Breast epithelium (tissue), 4 donors: ENCODE measurements at places on chromosomes 1 and 21. TPM values are rescaled to one million over a fixed set of nuclear protein-coding genes. Genes with fewer than 3 reads are reported as not detected.

- no peaks in the 10 kb centered on the region for H3K27me3 ChIP-seq
- H3K27ac ChIP-seq, result no peak overlapping the region
- no peak for DNase-seq
Observed at GRCh38 chr1:151211972-151212705, 13.8 kb downstream of the PIP5K1A start.

- peak overlapping the region; percentile 8 for H3K4me3 ChIP-seq
- peaks cover 16% of the 10 kb centered on the region for H3K4me1 ChIP-seq
- no peaks in the 10 kb centered on the region for H3K36me3 ChIP-seq
- H3K27ac ChIP-seq, result peak overlapping the region; percentile 73
- no peaks in the 10 kb centered on the region for H3K27me3 ChIP-seq
Observed at GRCh38 chr1:6867729-6868659, 82.7 kb downstream of the CAMTA1 start.

DNA sequence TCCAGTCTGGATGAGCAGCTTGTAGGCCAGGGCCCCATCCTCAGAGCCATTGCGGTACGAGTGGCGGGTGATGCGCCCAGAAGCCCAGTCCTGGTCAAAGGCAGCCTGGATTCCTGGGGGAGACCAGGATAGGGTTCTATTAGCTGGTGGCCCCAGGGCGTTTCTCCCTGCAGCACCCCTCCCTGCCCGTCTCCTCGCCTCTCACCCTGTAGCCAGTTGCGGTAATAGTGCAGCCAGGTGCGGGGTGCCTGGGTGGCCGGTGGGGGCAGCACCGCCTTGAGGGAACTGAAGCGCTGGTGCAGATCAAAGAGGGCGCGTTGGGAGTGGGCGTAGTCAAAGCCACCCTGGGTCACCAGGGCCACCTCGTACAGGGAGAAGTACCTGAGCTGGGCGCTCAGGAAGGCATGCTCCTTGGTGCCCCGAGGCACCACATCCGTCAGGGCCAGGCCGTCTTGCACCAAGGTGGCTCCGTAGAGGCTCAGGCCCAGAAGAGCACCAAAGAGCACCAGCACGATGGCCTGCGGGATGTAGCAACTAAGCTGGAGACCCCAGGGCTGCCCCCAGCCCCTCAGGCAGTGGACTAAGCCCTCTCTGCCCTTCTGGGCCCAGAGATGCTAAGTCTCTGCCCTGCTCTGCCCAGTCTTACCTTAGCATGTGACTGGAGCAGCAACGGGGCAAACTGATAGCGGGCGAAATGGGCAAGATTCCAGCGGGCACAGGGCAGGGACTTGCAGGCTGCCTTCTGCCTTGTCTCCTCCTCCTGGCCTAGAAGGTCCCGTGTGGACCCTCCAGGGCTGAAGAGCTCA lies 15.7 kb downstream of the PTCH2 start:
- H3K27me3 ChIP-seq, result no peaks in the 10 kb centered on the region
- H3K27ac ChIP-seq, result peak overlapping the region; percentile 80
- H3K36me3 ChIP-seq, result no peaks in the 10 kb centered on the region
- H3K4me1 ChIP-seq, result no peaks in the 10 kb centered on the region
- H3K4me3 ChIP-seq, result no peak overlapping the region

DNA sequence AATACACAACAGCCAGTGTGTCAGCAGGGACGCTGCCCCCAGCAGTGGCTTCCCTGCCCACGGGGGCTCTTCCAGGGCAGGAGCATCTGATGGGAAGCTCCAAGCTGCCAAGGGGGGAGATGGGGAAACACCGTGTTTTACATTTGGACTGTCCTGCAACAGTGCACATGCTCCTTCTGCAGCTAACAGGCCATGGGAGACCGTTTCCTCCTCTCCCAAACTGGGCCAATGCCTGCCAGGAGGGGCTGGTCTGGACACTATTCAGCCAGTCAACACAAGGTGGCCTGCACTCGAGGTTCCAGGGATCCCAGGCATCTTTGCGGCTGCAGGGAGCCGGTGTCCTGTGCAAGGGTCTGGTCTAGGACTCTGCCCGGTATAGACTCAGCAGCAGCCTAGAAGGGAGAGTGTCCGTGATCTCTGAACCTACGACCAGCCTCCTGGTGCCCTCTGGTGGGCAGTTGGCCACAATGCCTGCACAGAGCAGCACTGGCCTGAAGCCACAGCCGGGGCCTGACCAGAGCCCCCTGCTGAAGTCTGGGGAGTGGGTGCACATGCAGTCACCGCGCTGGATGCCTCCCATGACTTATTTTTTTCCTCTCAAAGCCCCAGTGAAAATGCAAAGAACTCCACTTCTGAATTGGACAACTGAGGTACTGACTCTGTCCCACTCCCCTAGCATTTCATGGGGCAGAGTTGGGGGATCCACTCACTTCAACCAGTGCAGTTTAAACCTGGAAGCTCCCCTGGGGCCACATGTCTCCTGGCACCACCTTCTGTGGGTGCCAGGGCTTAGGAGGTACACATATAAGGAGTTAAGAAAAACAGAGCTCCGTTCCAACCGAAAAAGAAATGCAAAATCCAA lies 33.3 kb downstream of the RCC2 start:
- H3K36me3 ChIP-seq, result no peaks in the 10 kb centered on the region
- DNase-seq, result peak; percentile 78
- peaks cover 6% of the 10 kb centered on the region for H3K4me1 ChIP-seq
- no peaks in the 10 kb centered on the region for H3K27me3 ChIP-seq
- H3K27ac ChIP-seq, result no peak overlapping the region

- no peaks in the 10 kb centered on the region for H3K4me1 ChIP-seq
- no peak overlapping the region for H3K27ac ChIP-seq
- no peak for DNase-seq
- no peaks in the 10 kb centered on the region for H3K36me3 ChIP-seq
Observed at GRCh38 chr1:90711696-90712095, 5.4 kb downstream of the BARHL2 start.

DNA sequence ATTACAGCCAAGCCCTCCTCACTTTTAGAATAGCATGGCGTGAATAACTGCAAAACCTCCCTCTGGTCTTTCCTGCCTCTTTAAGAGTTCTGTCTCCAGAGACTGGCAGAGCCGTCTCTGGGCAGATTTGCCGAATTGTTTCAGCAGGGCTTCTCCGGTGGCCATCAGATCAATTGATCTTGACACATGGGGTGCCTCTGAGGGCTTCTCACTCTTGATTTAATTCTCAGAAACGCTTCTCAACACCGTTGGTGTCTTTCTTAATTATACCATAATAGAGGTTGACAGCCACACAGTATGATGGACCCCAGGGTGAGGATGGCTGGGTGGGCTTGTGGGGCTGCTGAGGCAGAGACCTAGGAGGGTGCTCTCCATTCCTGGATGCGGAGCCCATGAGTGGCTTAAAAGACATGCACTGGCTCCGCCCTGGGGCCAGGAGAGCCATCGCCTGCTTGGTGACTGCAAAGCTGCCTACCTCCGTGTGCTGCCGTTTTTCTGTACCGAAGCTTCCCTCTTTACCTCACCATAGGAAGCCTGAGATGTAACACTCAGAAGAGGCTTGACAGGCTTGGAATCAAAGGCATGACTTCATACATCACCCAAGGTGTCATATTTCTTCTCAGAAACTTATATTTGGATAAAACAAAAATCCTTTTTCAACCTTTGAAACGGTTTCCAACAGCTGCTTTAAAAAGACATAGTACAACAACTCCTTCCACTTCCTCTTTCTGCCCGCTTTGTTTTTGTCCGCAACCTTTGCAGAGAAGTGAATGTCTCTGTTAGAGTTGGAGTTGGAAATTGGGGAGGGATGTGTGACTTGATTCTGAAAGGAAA lies 82.9 kb downstream of the GALNT2 start:
- H3K4me3 ChIP-seq, result no peak overlapping the region
- no peaks in the 10 kb centered on the region for H3K36me3 ChIP-seq
- H3K27ac ChIP-seq, result no peak overlapping the region
- H3K27me3 ChIP-seq, result no peaks in the 10 kb centered on the region

DNA sequence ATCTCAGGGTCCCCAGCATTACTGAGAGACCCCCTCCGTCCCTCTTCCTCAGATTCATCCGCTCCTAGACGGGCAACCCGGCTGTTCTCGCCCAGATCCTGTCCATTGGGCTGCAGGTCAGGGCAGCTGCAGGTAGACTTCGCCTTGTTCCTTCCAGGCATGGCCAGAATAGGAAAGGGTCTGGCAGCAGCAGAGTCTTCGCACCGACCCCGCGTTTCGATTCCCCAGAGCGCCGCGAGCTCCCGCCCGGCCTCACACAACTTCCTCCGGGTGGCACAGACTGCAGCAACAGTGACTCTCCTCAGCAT lies 265 bp downstream of the NRDC start:
- H3K27me3 ChIP-seq, result no peaks in the 10 kb centered on the region
- H3K4me1 ChIP-seq, result peaks cover 11% of the 10 kb centered on the region
- H3K36me3 ChIP-seq, result no peaks in the 10 kb centered on the region
- no peak for DNase-seq
- H3K27ac ChIP-seq, result peak overlapping the region; percentile 98

DNA sequence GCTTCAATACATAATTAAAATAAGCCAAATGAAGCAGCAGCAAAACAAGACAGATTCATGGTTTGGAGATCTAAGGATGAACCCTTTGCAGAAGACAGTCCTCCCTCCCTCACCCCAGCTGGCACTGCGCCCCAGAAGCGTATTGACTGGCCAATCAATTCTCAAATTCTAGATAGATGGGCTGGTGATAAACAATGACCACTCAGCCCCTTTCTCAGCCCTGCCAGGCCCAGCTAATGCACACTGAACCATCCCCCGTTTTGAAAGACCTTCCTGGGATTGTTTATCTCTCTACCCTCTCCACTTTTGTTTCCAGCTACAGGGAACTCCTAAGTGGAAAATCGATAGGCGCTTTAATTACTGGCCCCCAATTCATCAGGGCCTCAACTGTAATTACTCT lies 29.0 kb downstream of the TNR start:
- DNase-seq, result no peak
- no peaks in the 10 kb centered on the region for H3K4me1 ChIP-seq
- H3K4me3 ChIP-seq, result no peak overlapping the region

GRCh38 chr1:50970931-50971582 lies 1.0 kb downstream of the CDKN2C start:
- H3K4me1 ChIP-seq, result no peaks in the 10 kb centered on the region
- no peak for DNase-seq
- H3K27me3 ChIP-seq, result no peaks in the 10 kb centered on the region

DNA sequence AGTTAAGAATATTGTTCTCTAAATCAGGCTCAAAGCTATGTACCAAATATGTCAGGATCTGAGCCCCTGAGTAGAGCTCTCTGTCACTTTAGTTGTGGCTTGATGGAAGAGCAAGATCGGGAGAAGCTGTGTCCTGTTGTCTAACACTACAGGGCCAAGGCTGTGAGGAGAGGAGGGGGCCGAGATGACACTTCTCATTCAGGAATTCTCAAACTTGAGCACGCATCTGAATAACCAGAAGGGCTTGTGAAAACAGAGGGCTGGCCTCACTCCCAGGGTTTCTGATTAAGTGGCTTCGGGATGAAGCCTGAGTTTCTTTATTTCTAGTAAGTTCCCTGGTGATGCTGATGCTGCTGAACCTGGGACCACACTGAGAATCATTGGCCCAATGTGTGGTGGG lies 209.2 kb upstream of the DAB1 start:
- no peaks in the 10 kb centered on the region for H3K27me3 ChIP-seq
- no peaks in the 10 kb centered on the region for H3K4me1 ChIP-seq
- H3K36me3 ChIP-seq, result no peaks in the 10 kb centered on the region
- H3K27ac ChIP-seq, result no peak overlapping the region
- no peak for DNase-seq

DNA sequence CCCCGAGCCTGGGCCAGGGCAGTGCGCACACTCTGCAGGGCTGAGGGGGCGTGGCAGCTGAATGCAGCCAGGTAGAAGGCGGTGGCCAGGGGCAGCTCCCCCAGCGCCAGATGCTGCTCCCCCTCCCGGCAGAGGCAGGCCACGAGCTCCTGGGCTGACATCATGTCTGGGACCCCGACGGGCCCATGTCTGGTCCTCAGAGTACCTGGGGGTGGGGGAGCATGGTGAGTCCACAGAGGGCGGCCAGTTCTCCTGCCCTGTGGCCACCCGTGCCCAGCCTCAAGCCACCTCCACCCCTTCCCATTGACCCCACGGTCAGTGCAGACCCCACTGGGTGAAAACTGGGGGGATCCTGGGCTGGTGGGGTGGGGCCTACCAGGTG lies 838 bp downstream of the TTC34 start:
- no peak overlapping the region for H3K27ac ChIP-seq
- DNase-seq, result no peak
- no peak overlapping the region for H3K4me3 ChIP-seq
- H3K4me1 ChIP-seq, result no peaks in the 10 kb centered on the region

DNA sequence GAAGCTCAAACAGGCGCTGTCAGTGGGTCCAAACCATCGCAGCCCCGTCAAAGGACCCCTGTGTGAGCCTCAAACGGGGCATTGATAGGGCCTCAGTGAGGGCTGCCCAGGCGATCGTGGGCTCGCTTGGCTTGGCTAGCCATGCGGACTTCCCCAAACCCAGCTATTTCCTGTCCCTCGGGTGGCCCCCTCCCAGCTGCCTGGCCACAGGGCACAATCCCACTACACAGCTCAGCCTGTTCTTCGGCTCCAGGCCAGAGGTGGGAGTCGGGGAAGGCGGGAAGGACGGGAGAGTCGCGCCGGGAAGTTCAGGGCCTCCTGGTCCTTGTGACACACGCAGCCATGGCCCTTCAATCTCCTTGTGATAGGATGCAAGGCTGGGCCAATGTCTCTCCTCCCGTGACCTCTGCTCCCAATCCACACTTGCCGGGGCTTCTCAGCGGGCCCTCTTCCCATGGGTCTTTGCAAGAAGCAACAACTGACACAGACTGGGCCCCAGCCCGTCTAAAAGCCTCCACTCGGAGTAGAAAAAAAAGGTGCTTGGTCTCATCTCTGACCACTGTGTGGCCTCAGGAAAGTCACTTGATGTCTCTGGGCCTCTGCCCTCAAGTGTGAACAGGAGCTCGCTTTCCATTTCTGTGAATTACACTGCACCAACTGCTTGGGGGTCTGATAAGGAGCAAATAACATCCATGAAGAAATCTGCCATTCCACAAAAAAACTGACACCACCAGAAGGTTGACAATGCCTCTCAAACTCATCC lies 7.1 kb upstream of the MATN1 start:
- H3K4me3 ChIP-seq, result no peak overlapping the region
- DNase-seq, result no peak
- no peaks in the 10 kb centered on the region for H3K36me3 ChIP-seq
- H3K27me3 ChIP-seq, result no peaks in the 10 kb centered on the region
- H3K27ac ChIP-seq, result no peak overlapping the region

DNA sequence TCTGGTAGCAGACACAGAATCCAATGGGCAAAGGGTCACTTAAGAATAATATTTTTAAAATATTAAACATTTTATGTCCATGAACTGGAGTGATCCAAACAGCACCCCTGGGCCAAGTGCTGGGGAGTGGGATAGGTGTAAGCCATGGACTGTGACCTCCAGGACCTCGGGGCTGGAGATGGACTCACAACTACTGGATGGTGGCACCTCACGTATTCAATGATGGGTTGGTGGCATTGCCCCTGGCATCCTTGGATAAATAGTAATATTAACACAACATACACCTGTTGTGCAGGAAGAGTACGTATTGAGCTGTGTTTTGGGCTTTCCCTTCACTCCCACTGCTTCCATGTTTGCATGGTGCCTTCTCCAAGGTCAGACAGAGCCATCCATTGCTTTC lies 39.3 kb upstream of the TENT5C start:
- H3K27me3 ChIP-seq, result no peaks in the 10 kb centered on the region
- no peak overlapping the region for H3K4me3 ChIP-seq
- H3K36me3 ChIP-seq, result no peaks in the 10 kb centered on the region
- no peak for DNase-seq

The LCE1D gene
- total RNA-seq, result not detected
